Mammary microvascular endothelial cell (primary cell): ENCODE measurements at places on chromosomes 5 and 9. TPM values are rescaled to one million over a fixed set of nuclear protein-coding genes. Genes with fewer than 3 reads are reported as not detected.

The KCTD16 gene
- 0.05 and 0.07 TPM in 2 replicates for total RNA-seq

The RFK gene
- 36.7 and 38.7 TPM in 2 replicates for total RNA-seq

The PCDHB13 gene
- total RNA-seq: 0.30 and 0.33 TPM in 2 replicates

The AGXT2 gene
- not detected in 2 replicates for total RNA-seq

The SPATA31E1 gene
- not detected in 2 replicates for total RNA-seq

The ABCA1 gene
- total RNA-seq: 5.6 and 6.8 TPM in 2 replicates

The ENC1 gene
- 21.9 and 41.7 TPM in 2 replicates for total RNA-seq
